ENCODE measurements at places on chromosomes 2 and 18. TPM values are rescaled to one million over a fixed set of nuclear protein-coding genes. Genes with fewer than 3 reads are reported as not detected.

The DSG2 gene
- 45.7 TPM for polyA plus RNA-seq

- no peak for DNase-seq
These were observed 244.7 kb downstream of the HNMT start for GRCh38 chr2:138209009-138209408.

DNA sequence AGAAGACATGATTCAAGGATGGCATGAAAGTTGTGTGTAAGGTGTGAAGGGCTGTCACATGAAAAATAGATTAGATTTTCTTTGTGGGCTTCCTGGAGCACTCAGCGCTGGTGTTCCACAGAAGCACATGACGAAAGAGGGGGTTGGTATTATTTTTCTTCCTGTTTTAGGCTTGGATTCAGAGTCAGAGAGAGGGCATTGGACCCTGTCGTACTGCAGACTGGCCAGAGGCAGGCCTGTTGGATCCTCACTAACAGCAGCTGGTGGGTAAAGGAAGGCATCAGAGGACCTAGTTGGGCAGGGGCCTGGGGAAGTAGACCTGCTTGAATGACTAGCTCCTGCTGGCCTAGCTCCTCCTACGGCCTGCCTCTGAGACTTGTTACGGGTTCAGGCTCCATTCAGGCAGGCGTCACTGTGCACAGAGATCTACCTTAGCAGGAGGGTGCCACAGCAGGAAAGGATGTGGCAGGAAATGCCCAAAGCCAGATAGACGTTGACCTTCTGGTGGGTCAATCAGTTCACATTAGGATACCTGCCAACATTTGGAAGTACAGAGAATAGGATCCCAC is 13.1 kb downstream of the CTLA4 start:
- no peak for DNase-seq

The NAT8 gene
- polyA plus RNA-seq, result 18.8 TPM

- DNase-seq, result no peak
These were observed 77.5 kb downstream of the FEZ2 start for GRCh38 chr2:36520431-36520830.

The ACVR1C gene
- polyA plus RNA-seq, result 0.34 TPM

DNA sequence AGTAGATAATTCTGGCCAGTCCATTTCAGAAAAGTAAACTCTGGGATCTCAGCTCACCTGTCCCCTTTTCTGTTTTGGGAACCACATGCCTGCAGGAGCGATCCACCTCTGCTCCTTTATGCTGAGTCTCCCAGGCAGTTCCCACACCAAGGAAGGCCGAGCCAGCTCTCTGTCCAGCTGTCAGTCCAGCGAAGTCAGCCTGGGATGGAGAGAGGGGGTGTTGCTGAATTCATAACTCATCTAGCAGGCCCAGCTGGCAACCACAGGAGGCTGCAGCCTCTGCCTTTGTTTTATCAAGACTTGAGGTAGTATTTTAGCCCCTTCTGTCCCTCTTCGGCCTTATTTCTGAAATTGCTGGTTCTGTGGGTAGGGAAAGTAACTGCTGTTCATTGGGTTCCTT is 209.9 kb downstream of the ARL4C start:
- DNase-seq, result no peak

DNA sequence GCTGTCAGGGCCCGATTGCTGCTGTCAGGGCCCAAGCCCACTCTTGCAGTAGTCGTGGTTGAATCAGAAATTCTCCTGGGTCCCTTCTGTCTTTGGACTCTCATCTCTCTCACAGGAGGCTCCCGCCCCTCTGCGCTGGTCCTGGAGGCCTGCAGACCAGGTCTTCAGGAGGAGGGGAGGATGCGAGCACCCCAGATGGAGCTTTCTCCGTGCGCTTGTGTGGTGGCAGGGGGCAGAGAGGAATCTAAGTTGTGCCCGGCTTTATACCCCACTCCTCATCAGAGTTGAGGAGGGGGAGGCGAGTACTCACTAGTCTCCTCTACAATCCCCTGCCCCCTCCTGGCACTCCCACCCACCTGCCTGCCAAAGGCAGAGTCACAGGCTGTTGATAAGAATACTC is 10.4 kb downstream of the EN1 start:
- no peak for DNase-seq

The DNAJC10 gene
- 205 TPM for polyA plus RNA-seq

DNA sequence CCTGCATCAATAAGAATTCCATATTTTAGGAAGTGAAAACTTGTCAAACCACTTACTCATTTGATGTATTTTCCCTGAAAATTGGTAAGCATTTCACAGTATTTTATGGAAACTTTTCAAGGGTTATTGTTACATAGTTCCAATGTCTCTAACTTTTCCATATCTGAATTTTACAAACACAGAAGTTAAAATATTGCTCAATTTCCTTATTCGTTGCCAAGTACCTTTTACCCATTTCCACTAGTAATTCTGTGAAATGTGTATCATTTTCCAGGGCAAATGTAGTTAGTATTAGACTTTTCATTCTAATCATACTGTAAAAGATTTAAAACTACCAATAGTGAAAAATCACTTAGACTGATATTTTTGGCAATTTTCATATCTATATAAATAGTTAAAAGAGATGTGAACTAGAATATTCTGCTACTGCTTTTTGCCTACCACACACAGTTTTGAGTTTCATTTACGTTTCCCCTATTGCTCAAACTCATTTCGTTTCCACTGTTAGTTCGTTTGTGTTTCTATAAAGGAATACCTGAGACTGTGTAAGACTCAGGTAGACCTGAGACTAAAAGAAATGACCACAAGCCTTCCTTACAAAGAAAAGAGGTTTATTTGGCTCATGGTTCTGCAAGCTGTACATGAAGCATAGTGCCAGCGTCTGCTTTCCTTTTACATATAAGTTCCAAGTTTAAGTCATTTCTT is 86.3 kb downstream of the PMS1 start:
- no peak for DNase-seq

The ASB1 gene
- 30.7 TPM for polyA plus RNA-seq

DNA sequence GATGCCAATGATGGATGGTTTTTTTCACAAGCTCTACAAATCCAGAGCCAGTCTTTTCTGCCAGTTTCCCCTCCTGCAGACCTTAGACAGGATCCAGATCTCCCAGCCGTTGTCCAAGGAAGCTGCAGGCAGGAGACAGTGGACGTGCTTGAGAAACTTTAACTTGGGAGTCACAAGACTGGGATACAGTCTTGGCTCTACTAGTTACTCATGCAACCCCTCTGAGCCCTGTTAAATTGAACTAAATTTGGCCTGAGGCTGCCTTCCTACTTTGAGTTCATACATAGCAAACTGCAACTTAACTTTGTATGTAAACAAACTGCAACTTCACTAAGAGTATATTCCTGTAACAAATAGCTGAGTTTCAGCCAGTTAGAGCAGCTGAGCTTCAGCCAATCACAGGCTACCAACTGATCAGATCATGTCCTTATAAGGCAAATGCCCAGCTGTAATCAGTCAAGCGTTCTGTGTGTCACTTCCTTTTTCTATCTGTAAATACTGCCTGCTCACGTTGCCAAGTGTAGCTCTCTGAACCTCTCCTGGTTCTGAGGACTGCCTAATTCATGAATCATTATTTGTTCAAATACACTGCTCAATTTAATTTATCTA is 140.9 kb downstream of the CAPN13 start:
- no peak for DNase-seq

DNA sequence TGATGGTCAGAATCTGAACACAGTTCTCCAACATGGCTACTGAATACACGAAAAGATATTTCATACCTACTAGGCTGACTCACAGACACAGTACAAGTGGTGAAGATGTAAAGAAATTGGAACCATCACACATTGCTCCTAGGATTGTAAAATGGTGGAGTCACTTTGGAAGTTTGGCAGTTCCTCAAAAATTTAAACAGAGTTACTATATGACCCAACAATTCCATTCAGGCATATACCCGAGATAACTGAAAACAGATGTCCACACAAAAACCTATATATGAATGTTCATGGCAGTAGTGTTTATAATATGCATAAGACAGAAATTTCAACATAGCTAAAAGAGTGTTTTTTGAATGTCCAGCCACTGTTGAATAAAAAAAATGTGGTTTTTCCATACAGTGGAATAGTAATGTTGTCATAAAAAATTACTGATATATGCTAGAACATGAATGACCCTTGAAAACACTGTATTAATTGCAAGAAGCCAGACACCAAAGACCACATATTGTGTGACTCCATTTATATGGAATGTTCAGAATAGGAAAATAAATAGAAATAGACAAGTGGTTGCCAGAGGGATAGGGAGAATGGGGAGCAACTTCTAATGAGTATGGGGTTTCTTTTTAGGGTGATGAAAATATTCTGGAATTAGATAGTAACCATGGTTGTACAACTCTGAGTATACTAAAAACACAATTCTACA is 10.1 kb downstream of the RMP24 start:
- DNase-seq, result no peak

The CREG2 gene
- polyA plus RNA-seq, result 0.49 TPM

GRCh38 chr2:25301453-25302352 is 40.0 kb downstream of the DNMT3A start:
- DNase-seq, result no peak

DNA sequence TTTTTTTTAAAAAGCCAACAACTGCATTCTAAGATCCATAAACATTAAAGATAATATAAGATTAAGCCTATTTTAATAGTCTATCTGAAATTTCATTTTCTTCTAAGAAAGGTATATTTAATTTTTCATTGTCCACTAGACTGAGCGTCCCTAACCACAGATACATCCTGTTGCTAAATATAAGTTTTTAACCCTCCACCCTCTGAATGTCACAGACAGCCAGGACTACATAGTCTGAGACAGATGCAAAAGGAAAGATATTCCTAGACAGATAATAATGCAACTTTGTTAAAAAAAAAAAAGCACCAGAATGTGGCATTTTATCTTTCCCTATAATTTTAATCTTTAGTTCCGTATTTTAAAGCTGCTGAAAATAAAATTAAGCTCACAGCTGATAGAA is 114.6 kb downstream of the ZEB2 start:
- no peak for DNase-seq

The LDLRAD4 gene
- polyA plus RNA-seq, result 12.3 TPM

The CFC1 gene
- 0.18 TPM for polyA plus RNA-seq

DNA sequence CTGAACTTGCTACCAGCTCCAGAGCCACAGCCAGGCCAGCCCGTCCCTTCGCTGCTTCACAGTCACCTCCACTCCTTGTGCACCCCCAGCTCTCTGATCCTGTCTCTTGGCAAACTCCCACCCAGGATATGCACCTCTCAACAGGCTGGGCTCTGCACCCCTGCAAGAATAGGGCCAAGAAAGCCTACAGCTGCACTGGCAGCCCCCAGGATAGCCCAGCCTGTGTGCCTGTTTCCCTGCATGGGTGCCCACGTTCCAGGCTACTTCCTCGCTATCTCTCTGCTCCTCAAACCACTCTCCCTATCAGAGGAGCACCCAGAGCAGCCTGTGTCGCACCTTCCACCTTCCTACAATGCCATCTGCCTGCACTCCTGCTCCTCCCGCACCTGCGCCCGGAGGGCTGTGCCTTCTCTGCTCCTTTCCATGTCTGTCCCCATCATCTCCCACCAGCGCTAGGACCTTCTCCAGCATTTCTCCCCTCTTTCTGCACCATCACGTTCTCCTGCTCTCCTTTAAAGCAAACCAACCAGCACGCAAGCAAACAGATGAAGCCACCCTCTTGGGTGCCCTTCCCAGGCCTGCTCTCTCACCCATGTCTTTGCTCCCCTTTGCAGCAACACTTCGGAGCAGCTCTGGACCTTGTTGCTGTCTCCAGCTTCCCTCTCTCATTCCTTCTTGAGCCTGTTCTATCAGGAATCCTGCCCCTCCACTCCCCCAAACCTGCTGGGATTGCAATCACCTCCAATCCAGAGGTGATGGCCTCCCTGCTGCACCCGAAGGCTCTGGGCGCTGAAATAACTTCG is 313.2 kb upstream of the HS6ST1 start:
- DNase-seq, result no peak

DNA sequence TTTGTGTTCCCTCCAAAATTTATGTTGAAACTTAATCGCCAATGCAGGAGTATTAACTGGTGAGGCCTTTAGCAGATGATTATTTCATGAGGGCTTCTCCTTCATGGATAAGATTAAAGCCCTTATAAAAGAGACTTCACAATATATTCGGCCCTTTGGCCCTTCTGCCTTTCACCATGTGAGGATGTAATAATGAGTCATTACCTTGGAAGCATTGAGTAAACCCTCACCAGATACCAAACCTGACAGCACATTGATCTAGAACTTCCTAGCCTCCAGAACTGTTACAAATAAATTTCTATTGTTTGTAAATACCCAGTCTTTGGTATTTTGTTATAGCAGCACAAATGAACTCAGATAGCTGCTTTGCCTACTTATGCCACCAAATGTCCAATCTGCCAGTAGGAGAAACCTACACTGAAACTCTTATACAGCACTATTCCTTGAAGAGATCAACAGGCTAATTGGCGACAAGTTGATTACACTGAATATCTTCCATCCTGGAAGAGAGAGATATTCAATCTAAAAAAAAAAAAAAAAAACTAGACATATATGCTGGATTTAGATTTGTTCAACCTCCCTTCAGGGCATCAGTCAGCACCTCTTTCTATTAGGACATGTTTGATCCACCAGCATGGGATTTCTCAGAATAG is 125.9 kb upstream of the COL5A2 start:
- no peak for DNase-seq

GRCh38 chr18:10681581-10682367 is 155.9 kb downstream of the NAPG start:
- no peak for DNase-seq

DNA sequence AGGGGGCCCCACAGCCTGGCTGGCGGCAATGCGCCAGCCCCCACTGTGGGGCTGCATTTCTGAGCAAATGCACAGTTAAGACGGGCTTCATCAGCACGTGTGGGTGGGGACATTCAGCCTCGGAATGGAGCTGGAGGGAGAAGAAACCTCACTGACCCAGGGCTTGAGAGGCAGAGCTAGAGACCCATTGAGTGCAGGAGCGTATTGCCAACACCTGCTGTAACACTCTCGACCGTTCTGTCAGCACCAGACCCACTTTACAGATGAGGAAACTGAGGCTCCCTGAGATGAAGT is 200.9 kb upstream of the RAB6C start:
- DNase-seq, result no peak

The PNKD gene
- polyA plus RNA-seq, result 127 TPM

GRCh38 chr18:43222501-43222900 is 54.8 kb downstream of the SYT4 start:
- no peak for DNase-seq

All from left renal pelvis (tissue), 4 donors.